ENCODE measurements at places on chromosomes 3 and 15. TPM values are rescaled to one million over a fixed set of nuclear protein-coding genes. Genes with fewer than 3 reads are reported as not detected.
A peak's percentile ranks its signal among the peaks of the same experiment; 100 is the strongest.

DNA sequence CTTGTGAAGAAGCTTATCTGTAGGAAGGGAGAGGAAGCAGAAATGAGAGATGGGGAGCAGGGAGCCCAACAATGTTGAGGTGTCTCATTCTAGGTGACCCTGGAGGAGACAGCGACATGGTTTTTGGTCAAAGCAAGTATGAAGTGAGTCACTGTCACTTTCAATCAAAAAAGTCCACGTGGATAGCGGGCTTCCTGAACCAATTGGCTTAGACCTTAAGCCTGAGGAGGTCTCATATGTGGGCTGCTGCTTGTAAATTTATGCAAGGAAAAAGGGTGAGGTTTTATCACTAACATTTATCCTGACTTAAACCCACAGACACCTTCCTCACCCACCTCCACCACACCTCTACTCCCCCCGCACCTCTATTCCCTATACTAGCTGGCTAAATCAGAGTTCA is 22.7 kb downstream of the CLDN11 start:
- no peak for DNase-seq
- no peak overlapping the region for H3K4me3 ChIP-seq
- H3K4me1 ChIP-seq, result peaks cover 5% of the 10 kb centered on the region
- no peaks in the 10 kb centered on the region for H3K36me3 ChIP-seq
- H3K27me3 ChIP-seq, result peaks cover 17% of the 10 kb centered on the region

- H3K27ac ChIP-seq, result no peak overlapping the region
- H3K4me1 ChIP-seq, result peaks cover 51% of the 10 kb centered on the region
- no peak for DNase-seq
- no peak overlapping the region for H3K4me3 ChIP-seq
- H3K36me3 ChIP-seq, result peaks cover 6% of the 10 kb centered on the region
Measured at GRCh38 chr3:71497367-71497897, 86.1 kb downstream of the FOXP1 start.

DNA sequence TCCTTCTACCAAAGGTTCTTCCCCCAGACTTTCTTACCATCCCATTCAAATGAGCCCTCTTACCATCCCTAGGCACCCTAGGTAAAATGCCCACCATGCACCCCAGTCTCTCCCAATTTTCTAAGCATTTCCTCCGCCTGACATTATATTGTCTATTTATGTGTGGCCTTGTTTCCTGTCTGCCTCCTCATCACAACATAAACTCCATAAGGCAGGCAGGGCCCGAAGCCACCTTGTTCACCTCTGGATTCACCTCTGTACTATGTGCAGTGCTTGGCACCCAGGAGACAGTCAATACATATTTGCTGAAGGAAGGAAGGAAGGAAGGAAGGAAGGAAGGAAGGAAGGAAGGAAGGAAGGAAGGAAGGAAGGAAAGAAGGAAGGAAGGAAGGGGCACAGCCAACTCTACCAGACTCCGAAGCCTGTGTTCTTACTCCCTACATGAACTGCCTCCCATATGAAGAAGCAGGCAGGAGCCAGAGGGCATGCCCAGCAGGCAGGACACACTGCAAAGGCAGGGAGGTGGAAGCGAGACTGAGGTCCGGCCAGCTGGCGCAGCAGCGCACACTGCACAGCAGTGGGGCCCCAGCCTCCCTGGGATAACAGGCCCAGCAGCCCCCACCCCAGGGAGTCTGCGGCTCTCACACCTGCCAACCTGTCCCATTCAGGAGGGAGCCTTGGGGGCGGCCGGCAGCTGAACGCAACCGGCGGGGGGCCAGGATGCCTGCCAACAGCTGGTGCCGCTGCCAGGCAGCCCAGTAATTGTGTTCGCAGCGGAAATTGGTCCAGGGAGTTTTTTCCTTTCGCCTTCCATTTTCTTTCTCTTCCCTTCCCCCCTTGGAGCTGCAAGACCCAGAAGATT is 106.0 kb upstream of the LINGO1 start:
- no peaks in the 10 kb centered on the region for H3K36me3 ChIP-seq
- no peak overlapping the region for H3K27ac ChIP-seq
- no peak overlapping the region for H3K4me3 ChIP-seq
- DNase-seq, result no peak
- H3K4me1 ChIP-seq, result no peaks in the 10 kb centered on the region

DNA sequence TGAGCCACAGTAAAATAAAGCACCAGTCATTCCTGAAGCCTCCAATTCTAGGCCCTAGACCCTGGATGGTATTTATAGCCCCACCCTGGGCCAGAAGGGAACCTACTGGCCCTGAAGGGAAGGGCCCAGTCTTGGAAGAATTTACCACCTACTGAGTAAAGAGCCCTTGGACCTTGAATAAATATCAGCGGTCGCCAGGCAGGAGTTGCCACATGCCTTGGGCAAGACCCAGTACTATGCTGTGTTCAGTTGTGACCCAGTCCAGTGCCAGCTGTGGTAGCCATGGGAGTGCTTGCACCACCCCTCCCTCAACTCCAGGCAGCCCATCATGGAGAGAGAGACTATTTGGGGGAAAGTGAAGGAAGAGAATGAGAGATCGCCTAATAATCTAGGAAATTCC is 27.0 kb downstream of the NCBP2 start:
- H3K27ac ChIP-seq, result no peak overlapping the region
- H3K27me3 ChIP-seq, result no peaks in the 10 kb centered on the region
- peaks cover 48% of the 10 kb centered on the region for H3K36me3 ChIP-seq
- DNase-seq, result no peak

DNA sequence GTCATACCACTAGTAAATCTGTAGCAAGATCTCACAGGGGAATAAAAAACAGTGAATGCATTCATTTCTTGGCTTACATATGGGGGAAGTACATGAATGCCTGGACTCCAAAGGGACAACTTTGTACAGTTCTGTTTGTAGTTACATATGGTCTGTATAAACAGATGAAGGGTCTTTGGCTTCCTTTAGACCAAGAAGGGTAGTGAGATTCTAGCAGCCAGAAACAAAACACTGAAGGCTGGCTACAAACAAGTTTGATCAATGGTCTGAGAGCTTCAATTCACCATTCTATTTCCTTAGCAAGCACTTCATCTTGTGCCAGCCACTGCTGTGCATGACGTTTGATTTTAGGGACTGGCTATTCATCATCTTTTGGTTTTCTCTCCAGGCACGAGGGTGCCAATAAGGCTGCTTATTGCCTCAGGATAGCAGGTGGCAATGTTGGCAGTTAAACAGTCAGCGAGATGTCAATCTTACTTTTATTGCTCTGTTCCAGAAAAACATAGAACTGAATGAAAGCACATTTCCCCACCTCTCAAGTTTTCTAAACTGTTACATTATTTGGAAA is 313.7 kb upstream of the COL8A1 start:
- no peaks in the 10 kb centered on the region for H3K4me1 ChIP-seq
- no peak overlapping the region for H3K4me3 ChIP-seq
- DNase-seq, result no peak
- no peaks in the 10 kb centered on the region for H3K27me3 ChIP-seq
- H3K27ac ChIP-seq, result no peak overlapping the region

DNA sequence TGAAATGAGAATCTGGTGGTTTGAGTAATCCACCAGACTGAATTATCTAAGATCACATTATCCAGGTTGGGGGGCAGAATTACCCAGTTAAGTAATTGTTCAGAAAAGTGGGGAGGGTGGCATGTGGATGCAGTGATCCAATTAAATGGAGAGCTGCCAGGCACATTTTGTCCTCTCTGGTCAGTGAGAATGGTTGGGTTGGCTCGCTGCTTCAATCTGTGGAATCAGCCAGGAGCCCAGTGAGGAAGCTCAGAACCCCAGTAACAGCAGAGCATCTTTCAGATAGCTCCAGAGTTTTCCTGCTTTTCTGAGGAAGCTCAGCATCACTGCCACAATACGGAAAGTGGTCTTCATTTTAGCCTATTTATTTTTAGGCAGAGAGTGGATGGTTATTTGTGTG is 6.4 kb upstream of the EXOG start:
- peaks cover 6% of the 10 kb centered on the region for H3K4me1 ChIP-seq
- H3K36me3 ChIP-seq, result no peaks in the 10 kb centered on the region
- no peaks in the 10 kb centered on the region for H3K27me3 ChIP-seq
- no peak overlapping the region for H3K27ac ChIP-seq
- no peak overlapping the region for H3K4me3 ChIP-seq
- DNase-seq, result no peak

- DNase-seq, result no peak
- peak overlapping the region; percentile 82 for H3K4me3 ChIP-seq
- peaks cover 84% of the 10 kb centered on the region for H3K4me1 ChIP-seq
- H3K36me3 ChIP-seq, result peaks cover 34% of the 10 kb centered on the region
Measured at GRCh38 chr15:101204739-101205535, 46.9 kb downstream of the CHSY1 start.

DNA sequence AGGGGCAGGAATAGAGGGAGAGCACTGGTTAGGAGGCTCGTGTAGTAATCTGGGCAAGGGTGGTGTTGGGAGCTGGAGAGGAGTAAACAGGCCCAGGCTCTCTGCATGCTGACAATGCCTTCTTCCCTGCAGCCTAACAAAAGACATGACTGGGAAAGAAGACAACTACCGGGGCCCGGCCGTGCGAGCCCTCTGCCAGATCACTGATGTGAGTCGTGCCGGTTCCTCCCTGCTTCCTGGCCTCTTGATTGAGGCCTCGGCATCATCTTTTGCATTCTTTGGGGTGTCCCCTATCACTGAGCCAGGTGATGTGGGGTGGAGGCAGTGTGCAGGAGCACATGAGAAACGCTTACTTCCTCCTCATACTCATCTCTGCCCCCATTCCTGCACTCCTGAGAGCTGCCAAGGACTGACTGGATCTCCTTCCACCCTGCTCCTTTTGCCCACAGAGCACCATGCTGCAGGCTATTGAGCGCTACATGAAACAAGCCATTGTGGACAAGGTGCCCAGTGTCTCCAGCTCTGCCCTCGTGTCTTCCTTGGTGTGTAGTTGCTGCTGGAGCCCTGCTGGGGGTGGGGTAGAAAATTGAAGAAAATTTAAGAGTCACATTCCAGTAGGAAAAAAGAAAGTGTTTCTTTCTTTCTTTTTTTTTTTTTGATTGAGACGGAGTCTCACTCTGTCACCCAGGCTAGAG is 5.3 kb downstream of the COPG1 start:
- peaks cover 76% of the 10 kb centered on the region for H3K36me3 ChIP-seq
- no peak overlapping the region for H3K27ac ChIP-seq
- H3K4me1 ChIP-seq, result peaks cover 18% of the 10 kb centered on the region
- H3K27me3 ChIP-seq, result no peaks in the 10 kb centered on the region
- DNase-seq, result no peak

DNA sequence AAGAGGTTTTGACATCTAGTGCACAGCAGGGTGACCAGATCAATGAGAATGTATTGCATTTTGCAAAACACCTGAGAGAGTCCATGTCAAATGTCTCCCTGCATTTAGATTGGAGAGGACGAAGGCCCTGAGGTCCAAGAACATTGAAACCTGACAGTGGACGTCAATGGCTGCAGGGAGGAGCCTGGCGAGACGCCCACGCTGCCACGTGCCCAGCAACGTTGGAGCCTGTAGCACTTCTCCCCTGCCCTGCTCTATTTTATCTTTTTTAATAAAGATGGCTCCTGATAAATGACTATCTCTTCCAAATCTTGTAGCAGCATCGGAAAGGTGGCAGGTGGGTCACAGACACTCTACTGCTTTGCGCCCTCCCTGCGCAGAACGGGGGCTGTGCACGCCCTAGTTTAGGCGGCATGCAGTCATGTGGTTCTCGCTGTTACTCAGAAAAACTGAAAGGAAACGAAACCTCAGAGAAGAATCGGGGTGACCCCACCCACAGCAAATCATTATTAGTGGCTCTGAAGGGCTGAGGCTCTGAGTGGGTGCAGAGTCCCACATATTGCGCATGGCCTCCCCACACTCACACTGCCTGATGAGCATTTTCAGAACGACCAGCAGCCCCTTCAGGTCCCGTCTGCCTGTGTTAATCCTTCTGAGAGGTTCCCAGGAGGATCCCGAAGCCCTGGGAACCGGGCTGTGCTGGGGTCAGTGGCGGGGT is 62.5 kb upstream of the TAMM41 start:
- H3K4me1 ChIP-seq, result no peaks in the 10 kb centered on the region
- H3K36me3 ChIP-seq, result no peaks in the 10 kb centered on the region

- no peak for DNase-seq
- H3K27me3 ChIP-seq, result peaks cover 1% of the 10 kb centered on the region
- no peaks in the 10 kb centered on the region for H3K36me3 ChIP-seq
- H3K27ac ChIP-seq, result no peak overlapping the region
Measured at GRCh38 chr3:160977773-160978172, 127.4 kb downstream of the B3GALNT1 start.

GRCh38 chr3:150594150-150594549 is 9.0 kb upstream of the SELENOT start:
- DNase-seq, result no peak
- no peak overlapping the region for H3K27ac ChIP-seq
- H3K36me3 ChIP-seq, result peaks cover 9% of the 10 kb centered on the region
- no peak overlapping the region for H3K4me3 ChIP-seq
- no peaks in the 10 kb centered on the region for H3K27me3 ChIP-seq

- no peak overlapping the region for H3K27ac ChIP-seq
- H3K36me3 ChIP-seq, result no peaks in the 10 kb centered on the region
- DNase-seq, result no peak
- H3K4me3 ChIP-seq, result no peak overlapping the region
- H3K27me3 ChIP-seq, result no peaks in the 10 kb centered on the region
- H3K4me1 ChIP-seq, result no peaks in the 10 kb centered on the region
Measured at GRCh38 chr3:6785726-6786125, 75.2 kb upstream of the GRM7 start.

The LRRIQ4 gene
- total RNA-seq, result 0.09 TPM

The PLA2G4E gene
- total RNA-seq, result not detected

The KNL1 gene
- 25.3 TPM for total RNA-seq

The ACY1 gene
- 58.7 TPM for total RNA-seq
